Neural progenitor cell (in vitro differentiated cells): ENCODE measurements at places on chromosomes 1 and 21. TPM values are rescaled to one million over a fixed set of nuclear protein-coding genes. Genes with fewer than 3 reads are reported as not detected.

DNA sequence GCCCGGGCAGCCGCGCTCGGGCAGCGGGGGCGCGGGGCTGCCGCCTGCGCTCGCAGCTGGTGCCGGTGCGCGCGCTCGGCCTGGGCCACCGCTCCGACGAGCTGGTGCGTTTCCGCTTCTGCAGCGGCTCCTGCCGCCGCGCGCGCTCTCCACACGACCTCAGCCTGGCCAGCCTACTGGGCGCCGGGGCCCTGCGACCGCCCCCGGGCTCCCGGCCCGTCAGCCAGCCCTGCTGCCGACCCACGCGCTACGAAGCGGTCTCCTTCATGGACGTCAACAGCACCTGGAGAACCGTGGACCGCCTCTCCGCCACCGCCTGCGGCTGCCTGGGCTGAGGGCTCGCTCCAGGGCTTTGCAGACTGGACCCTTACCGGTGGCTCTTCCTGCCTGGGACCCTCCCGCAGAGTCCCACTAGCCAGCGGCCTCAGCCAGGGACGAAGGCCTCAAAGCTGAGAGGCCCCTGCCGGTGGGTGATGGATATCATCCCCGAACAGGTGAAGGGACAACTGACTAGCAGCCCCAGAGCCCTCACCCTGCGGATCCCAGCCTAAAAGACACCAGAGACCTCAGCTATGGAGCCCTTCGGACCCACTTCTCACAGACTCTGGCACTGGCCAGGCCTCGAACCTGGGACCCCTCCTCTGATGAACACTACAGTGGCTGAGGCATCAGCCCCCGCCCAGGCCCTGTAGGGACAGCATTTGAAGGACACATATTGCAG, 3.0 kb downstream of the ARTN start:
- H3K4me1 ChIP-seq = peaks cover 30% of the 10 kb centered on the region
- H3K36me3 ChIP-seq = no peaks in the 10 kb centered on the region
- H3K27me3 ChIP-seq = peaks cover 65% of the 10 kb centered on the region
- H3K4me3 ChIP-seq = peak overlapping the region; percentile 60
- no peak overlapping the region for H3K27ac ChIP-seq
- DNase-seq = peak; percentile 80

- no peaks in the 10 kb centered on the region for H3K36me3 ChIP-seq
- H3K4me3 ChIP-seq = no peak overlapping the region
- DNase-seq = no peak
- H3K4me1 ChIP-seq = no peaks in the 10 kb centered on the region
- peaks cover 26% of the 10 kb centered on the region for H3K27me3 ChIP-seq
Measured at GRCh38 chr1:111200802-111201161, 336 bp upstream of the DENND2D start.

DNA sequence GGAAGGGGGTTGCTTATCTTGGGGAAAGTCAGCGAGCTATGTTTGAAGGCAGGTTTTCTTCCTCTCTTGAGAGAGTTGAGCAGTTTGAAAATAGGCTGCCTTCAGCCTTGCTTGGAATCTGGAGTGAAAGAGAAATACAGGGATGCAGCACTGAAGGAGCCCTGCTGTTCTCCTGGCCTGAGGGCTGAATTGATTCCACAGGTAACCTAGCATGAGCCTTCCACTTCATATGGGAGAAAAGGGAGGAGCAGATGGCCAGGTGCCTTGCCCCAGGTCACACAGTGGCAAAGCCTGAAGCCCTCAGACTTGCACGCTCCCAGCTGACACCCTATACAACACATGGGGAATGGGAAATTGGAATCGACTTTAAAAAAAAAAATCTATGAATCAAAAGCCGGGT, 88.0 kb upstream of the WLS start:
- H3K27ac ChIP-seq = peak overlapping the region; percentile 80
- H3K4me1 ChIP-seq = peaks cover 23% of the 10 kb centered on the region
- no peaks in the 10 kb centered on the region for H3K27me3 ChIP-seq

- H3K4me3 ChIP-seq = peak overlapping the region; percentile 87
- DNase-seq = peak; percentile 81
- no peak overlapping the region for H3K27ac ChIP-seq
- peaks cover 8% of the 10 kb centered on the region for H3K4me1 ChIP-seq
- H3K27me3 ChIP-seq = no peaks in the 10 kb centered on the region
- H3K36me3 ChIP-seq = no peaks in the 10 kb centered on the region
Measured at GRCh38 chr1:155174324-155175280, 953 bp downstream of the TRIM46 start.

DNA sequence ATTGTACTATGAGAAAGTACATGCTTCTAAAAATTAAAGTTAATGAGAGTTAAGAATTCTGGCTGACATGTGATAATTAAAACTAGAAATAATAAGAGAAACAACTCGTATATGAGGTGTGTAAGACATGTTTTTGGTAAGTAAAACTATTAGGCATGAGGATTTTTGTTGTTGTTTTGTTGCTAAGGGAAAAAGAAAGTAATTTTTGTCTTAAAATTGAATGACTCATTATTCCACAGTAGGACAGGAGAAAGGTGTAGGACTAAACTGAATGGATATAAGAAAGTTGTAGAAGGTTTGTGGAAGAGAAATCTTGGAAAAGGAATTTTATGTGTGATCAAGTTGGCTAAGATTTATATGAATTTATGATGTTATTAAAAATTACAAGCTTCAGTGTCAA, 54.8 kb downstream of the TBX19 start:
- H3K36me3 ChIP-seq = no peaks in the 10 kb centered on the region
- H3K27ac ChIP-seq = no peak overlapping the region
- no peak overlapping the region for H3K4me3 ChIP-seq
- H3K27me3 ChIP-seq = no peaks in the 10 kb centered on the region

DNA sequence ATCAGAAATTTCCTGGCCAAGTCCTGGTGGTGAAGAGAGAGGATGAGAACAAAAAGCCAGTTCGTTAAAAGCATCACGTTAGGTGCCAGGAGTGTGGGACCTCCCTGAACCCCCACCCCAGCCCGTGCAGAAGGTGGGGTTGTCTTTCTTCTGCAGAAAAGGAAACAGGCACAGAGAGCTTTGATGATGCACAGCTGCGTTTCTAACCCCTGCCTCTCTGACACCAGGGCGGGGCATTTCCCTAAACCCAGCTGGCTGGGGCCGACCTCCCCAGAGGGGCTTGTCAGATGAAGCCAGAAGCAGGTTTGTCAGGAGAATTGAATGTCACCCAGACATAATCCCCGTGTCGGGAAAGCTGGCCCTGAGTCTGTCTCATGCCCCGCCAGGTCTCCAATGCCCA, 189.3 kb upstream of the EDN2 start:
- peaks cover 10% of the 10 kb centered on the region for H3K4me1 ChIP-seq
- no peak for DNase-seq
- no peaks in the 10 kb centered on the region for H3K27me3 ChIP-seq
- H3K4me3 ChIP-seq = no peak overlapping the region

DNA sequence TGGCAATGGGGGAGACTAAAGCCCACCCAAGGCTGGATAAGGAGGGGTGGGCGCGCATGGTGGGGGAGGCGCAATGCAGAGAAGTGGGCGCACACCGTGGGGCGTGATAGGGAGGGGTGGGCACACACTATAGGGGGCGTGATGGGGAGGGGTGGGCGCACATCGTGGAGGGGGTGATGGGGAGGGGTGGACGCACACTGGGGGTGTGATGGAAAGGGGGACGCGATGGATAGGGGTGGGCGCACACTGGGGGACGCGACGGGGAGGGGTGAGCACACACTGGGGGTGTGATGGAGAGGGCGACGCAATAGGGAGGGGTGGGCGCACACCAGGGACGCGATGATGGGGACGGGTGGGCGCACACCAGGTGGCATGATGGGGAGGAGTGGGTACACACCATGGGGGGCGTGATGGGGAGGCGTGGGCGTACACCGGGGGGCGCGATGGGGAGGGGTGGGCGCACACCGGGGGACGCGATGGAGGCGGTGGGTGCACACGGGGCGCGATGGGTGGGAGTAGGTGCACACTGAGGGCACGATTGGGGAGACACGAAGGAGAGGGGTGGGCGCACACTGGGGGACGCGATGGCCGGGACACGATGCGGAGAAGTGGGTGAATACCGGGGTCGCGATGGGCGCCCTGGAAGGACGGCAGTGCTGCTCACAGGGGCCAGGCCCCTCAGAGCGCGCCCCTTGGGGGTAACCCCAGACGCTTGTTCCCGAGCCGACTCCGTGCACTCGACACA, 929 bp downstream of the SUMO3 start:
- H3K4me1 ChIP-seq = no peaks in the 10 kb centered on the region
- peak overlapping the region; percentile 55 for H3K4me3 ChIP-seq
- no peak overlapping the region for H3K27ac ChIP-seq
- DNase-seq = no peak
- H3K36me3 ChIP-seq = no peaks in the 10 kb centered on the region

DNA sequence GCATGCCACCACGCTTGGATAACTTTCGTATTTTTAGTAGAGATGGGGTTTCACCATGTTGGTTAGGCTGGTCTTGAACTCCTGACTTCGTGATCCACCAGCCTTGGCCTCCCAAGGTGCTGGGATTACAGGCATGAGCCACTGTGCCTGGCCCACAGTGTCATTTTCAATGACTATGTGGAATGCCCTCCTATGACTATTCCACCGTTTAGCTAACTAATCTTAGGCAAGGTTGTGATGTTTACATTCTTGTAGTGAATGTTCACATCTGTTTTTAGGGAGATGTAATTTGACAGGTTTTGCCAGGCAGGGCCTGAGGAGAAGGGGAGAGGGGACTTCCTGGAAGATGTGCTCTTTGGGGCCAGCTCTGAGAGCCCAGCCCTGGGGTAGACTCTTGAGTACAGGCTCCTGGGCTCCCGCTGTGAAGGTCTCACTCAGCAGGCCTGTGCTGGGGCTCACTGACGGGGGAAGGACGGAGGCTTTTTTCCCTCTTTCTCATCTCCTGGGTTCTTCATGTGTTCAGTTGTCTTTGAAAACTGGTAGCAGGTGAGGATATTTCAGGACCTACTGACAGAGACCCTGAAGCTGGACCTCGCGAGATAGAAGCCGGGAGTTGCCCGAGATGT, 13.2 kb downstream of the COQ8A start:
- H3K27me3 ChIP-seq = no peaks in the 10 kb centered on the region
- DNase-seq = no peak
- no peak overlapping the region for H3K4me3 ChIP-seq

DNA sequence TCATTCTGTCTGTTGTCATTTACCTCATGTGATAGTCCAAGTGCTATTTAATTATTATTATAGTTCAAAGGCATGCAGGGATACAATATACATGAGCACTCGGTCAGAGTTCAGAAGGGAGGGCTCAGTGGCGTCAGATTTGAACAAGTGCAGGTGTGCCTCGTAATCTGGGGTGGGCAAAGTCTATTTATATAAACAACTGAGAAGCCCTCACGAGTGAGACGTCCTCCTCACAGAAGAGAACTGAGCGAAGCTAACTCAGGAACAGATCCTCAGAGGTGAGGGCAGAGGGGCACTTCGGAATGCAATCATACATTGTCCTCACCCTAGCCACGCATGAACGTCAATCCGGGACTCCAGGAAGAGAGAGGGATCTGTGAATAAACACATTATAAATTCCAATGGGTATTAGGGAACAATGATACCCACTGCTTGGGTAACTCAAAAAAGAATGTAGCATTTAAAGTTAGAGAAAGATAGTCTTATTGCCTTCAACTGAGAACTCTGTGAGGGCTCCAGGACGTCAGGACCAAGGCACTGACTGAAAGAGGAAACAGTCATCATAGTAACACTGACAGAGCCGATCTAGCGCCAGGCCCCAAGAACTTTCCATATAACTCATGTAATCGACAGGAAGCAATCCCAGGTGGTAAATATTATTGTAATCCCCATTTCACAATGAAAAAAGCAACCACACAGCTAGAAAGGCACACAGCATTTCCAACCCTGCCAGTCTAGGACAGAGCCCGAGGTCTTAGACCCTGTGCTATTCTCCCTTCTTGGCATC, 127.1 kb upstream of the B3GALT2 start:
- H3K27me3 ChIP-seq = no peaks in the 10 kb centered on the region
- no peak for DNase-seq
- no peaks in the 10 kb centered on the region for H3K36me3 ChIP-seq
- H3K4me1 ChIP-seq = no peaks in the 10 kb centered on the region

BMP8B gene
- 0.24 and 0.28 TPM in 2 replicates for total RNA-seq

OR10K1 gene
- total RNA-seq = 0.06 TPM in 1 of 2 replicates, not detected in the other

TMPRSS15 gene
- not detected in 2 replicates for total RNA-seq

GBP6 gene
- total RNA-seq = not detected in 2 replicates
